Osteoblast (primary cell): ENCODE measurements at places on chromosomes 12 and 14. TPM values are rescaled to one million over a fixed set of nuclear protein-coding genes. Genes with fewer than 3 reads are reported as not detected.

GRCh38 chr12:30679241-30679640, 16.4 kb downstream of the IPO8 start:
- no peak for DNase-seq

DNA sequence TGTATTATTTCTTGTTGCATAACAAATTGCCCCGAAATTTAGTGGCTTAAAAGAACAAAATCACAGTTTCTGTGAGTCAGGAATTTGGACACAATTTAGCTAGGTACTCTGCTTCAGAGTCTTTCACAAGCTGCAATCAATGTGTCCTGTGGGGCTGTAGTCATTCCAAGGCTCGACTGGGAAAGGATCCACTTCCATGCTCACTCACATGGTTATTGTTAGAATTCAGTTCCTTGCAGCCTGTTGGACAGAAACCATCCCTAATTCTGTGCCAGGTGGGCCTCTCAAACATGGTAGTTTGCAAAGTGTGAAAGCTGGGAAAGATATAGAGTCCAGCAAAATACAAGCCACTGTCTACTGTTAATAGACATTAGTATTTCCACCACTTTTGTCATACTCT, 59.7 kb upstream of the ARID2 start:
- DNase-seq = no peak

Gene MANSC4
- total RNA-seq = not detected in 2 replicates

Gene PLEKHG7
- total RNA-seq = not detected in 2 replicates

GRCh38 chr14:87869619-87870583, 123.1 kb downstream of the GALC start:
- DNase-seq = no peak

Gene KCNK10
- under 0.01 TPM in 2 replicates for total RNA-seq

Gene KCNMB4
- total RNA-seq = under 0.01 TPM in 2 replicates

Gene RPS6KA5
- 1.2 and 1.4 TPM in 2 replicates for total RNA-seq

- peak; percentile 18 for DNase-seq
Observed at GRCh38 chr14:99880651-99881420, 87.6 kb downstream of the EML1 start.

DNA sequence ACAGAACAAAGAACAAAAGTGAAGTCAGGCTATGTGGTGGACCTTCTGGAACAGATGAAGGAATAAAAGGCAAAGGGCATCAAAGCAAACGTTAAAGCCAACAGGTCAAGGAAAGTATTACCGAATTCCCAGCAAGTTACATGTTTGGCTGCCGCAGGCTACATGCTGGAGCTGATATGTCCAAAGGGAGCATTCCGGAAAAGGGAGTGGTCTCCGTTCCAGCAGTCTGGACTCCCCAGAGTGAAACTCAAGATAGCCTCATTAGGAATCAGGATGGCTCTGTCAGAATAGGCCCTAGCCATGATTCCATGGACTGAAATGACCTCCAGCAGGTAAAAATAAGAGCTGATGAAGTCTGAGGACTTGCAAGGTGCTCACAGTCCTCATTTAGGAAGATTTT, 379.8 kb upstream of the PRICKLE1 start:
- DNase-seq = no peak

Gene DNAH10
- total RNA-seq = 0.72 and 1.5 TPM in 2 replicates

Gene LYZ
- 1.8 and 8.3 TPM in 2 replicates for total RNA-seq

- peak; percentile 87 for DNase-seq
Observed at GRCh38 chr14:72781561-72782508, 112.1 kb downstream of the DPF3 start.

- DNase-seq = no peak
Observed at GRCh38 chr12:103960616-103961227, 5.0 kb upstream of the TDG start.

GRCh38 chr14:25197885-25198284, 147.9 kb upstream of the STXBP6 start:
- no peak for DNase-seq

Gene A2M
- 2.2 and 2.9 TPM in 2 replicates for total RNA-seq

GRCh38 chr14:99246536-99247097, 25.4 kb downstream of the BCL11B start:
- no peak for DNase-seq

DNA sequence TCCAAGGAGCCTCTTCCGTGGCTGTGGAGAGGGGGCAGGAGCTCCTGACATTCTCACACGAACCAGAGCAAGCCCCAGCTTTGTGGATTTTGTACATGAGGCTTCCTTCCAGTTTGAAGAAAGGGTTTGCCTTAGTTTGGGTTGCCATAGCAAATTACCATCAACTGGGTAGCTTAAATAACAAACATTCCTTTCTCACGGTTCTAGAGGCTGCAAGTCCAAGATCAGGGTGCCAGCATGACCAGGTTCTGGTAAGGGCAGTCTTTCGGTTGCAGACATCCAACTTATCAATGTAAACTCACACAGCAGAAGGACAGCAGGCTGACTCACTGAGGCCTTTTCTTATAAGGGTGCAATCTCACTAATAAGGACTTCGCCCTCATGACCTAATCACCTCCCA, 25.9 kb upstream of the STAB2 start:
- DNase-seq = peak; percentile 38

- no peak for DNase-seq
Observed at GRCh38 chr12:8058506-8058905, 7.7 kb downstream of the C3AR1 start.

Gene VDR
- total RNA-seq = 30.4 and 32.2 TPM in 2 replicates

GRCh38 chr14:98994561-98994960, 277.4 kb downstream of the BCL11B start:
- no peak for DNase-seq

DNA sequence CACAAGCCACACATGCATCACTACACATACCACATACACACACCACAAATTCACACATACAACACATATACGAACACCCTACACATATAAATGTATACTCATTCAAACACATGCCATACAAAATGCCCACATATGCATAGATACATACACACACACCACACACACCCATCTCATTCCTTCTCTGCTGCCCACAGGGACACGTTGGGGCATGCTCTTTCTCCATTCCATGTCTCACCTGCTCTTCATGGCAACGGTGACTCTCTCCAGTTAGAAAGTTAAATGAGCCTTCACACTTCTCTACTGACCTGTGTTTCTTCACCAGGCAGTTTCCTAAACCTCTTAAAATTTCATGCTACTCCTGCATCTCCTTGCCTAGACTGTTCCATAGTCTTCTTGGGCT, 1194.8 kb downstream of the BCL11B start:
- DNase-seq = no peak

DNA sequence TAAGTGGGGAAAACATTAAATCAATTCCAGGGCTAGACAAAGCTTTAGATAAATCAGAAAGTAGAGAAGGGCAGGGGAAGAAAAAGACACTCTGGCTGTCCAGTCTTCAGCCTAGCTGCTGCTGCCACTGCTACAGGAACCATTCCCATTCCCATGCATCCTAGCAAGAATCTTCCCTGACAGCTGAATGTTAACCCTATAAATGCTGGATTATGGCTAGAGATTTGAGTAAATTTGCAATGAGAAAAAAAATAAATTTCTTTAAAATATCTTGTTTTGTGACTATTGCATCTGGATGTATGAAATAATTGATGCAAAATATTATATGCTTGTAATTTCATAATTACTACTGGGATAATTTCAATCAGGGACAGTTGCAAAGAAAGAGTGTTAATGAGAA, 15.0 kb upstream of the CDKN3 start:
- DNase-seq = no peak

Gene ARHGDIB
- total RNA-seq = 1.5 and 7.2 TPM in 2 replicates

Gene TAS2R50
- total RNA-seq = 4.4 and 6.2 TPM in 2 replicates

GRCh38 chr12:91877456-91878235, 268.0 kb downstream of the BTG1 start:
- no peak for DNase-seq

Gene TPPP2
- not detected in 2 replicates for total RNA-seq

Gene ZDHHC22
- not detected in 2 replicates for total RNA-seq

- no peak for DNase-seq
Observed at GRCh38 chr12:78260976-78261375, 430.3 kb downstream of the NAV3 start.

Gene SLC24A4
- under 0.01 TPM in 1 of 2 replicates, not detected in the other for total RNA-seq

DNA sequence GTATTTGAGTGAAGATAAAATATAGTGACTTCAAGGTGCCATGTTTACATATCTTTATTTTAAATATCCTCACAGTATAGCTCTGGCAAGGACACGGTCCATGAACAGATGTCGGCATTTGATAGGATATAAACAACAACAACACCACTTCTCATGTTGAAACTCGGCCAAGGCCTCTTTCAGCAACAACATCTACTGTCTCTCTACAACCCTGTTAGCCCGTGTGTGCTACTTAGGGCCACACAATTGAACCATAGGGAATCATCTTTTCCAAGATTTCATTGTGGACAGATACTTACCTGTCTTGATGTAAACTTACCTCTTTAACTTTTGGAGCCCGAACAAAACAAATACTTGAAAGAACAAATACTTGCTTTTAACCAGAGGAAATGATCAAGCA, 168.7 kb upstream of the SSTR1 start:
- no peak for DNase-seq

- DNase-seq = no peak
Observed at GRCh38 chr12:54038284-54038870, 5.5 kb downstream of the HOXC5 start.

- DNase-seq = no peak
Observed at GRCh38 chr12:108572166-108572790, 9.9 kb downstream of the ISCU start.

Gene ACSS3
- total RNA-seq = 22.4 and 35.4 TPM in 2 replicates

- DNase-seq = no peak
Observed at GRCh38 chr12:10503460-10503859, 2.2 kb upstream of the EIF2S3B start.

GRCh38 chr12:127162307-127162706, 1104.7 kb upstream of the TMEM132C start:
- DNase-seq = no peak

GRCh38 chr14:77955816-77956484, 156.0 kb downstream of the ADCK1 start:
- DNase-seq = peak; percentile 58

DNA sequence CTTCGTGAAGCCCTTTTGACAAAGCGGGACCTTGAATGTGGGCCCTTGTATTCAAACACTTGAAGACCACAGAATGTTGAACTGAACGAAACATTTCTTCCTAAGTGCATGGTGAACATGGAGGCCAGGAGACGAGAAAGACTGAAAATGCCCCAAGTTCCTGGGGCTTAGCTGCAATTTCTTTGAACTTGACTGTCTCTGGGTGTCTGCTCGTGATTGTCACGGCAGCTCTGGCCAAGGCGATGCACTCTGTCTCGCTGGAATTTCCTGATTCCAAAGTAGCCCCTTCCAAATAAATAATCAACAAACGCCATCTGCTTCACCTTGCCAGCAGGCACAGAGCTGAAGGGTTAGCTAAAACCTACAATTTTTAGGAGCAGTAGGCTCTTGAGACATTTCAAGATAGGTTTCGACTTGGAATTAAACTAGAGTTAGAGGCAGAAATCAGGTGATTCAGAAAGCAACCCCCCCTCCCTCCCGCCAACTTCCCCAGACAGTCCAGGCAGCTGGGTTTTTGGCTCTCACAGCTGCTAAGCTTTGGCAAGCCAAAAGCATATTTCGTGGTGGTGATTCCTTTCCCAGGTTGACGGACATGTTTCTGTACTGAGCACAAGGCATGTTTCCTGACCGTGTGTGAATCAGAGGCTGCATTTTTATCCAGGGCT, 13.5 kb upstream of the IRF2BPL start:
- peak; percentile 80 for DNase-seq

DNA sequence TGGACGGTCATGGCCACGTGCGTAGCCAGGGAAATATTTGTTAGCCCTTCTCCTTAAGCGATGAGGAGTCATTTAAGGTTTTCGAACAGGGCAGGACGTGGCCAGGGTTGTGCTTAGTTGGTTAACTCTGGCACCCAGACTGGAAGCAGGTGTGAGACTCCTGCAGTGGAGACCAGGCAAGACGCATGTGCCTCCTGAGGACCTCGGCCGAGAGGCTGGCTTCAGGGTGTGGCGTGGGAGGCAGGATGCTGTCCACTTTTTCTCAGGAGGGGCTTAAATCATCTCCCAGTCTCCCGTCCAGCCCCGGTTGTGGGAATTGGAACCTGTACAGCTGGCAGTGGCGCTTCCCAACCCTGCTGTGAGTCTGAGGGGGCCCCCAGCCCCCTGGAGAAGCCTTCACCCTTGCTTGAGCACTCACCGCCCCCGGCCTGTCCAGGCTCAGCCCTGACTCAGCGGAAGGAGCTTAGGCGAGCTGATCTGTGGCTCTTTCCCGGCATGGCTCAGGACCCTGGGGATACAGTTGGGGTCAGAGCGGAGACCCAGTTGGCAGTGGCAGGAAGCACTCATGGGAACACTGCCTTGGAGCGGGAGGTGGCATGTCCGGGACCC, 46.3 kb upstream of the TSPAN9 start:
- peak; percentile 87 for DNase-seq

Gene NACA
- 808 and 845 TPM in 2 replicates for total RNA-seq

- DNase-seq = no peak
Observed at GRCh38 chr12:124921200-124922031, 7.0 kb upstream of the UBC start.

GRCh38 chr12:43742106-43742505, 16.5 kb downstream of the PUS7L start:
- peak; percentile 65 for DNase-seq

GRCh38 chr14:58151133-58152013, 640 bp downstream of the ARMH4 start:
- DNase-seq = peak; percentile 81
